ENCODE measurements at places on chromosomes 11 and 22.

- DNase-seq = no peak
Measured at GRCh38 chr22:28882545-28882877, 861 bp upstream of the ZNRF3 start.

GRCh38 chr11:9146477-9146876 lies 55.1 kb upstream of the SCUBE2 start:
- no peak for DNase-seq

GRCh38 chr22:41517172-41518047 lies 26.9 kb downstream of the POLR3H start:
- DNase-seq = no peak

DNA sequence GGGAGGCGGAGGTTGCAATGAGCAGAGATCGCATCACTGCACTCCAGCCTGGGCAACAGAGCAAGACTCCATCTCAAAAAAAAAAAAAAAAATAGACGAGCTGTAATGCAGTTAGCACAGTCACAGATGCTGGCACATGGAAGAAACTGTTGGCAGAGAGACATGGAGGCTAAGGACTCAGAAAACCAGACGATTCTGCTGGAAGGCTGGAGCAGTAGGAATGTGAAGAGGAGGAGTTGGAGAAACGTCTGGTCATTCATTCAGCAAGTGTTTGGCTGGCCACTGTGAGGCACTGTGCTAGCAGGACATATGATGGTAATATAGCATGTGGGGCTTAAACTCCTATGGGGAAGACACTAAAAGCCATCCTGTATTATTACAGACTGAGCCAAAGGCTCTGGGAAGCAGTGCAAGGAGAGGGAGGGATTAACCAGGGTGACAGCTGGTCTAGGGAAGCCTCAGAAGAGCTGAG lies 5.0 kb downstream of the UQCR10 start:
- peak; percentile 84 for DNase-seq

GRCh38 chr11:118895093-118896039 lies 11.7 kb downstream of the CXCR5 start:
- no peak for DNase-seq

GRCh38 chr11:86141727-86142126 lies 72.8 kb upstream of the PICALM start:
- DNase-seq = no peak

Data from NCI-H446 (cell line).